Activated CD4-positive, alpha-beta T cell treated with anti-CD3 and anti-CD28 coated beads for 36 hours (primary cell): ENCODE measurements at places on chromosomes 16 and 17. TPM values are rescaled to one million over a fixed set of nuclear protein-coding genes. Genes with fewer than 3 reads are reported as not detected.

The C16orf74 gene
- 0.23 TPM for total RNA-seq

- peak overlapping the region; percentile 93 for H3K27ac ChIP-seq
- peaks cover 44% of the 10 kb centered on the region for H3K4me1 ChIP-seq
- H3K36me3 ChIP-seq: peaks cover 38% of the 10 kb centered on the region
- DNase-seq: peak; percentile 67
- no peaks in the 10 kb centered on the region for H3K27me3 ChIP-seq
Measured at GRCh38 chr17:78839762-78840529, 668 bp downstream of the USP36 start.

DNA sequence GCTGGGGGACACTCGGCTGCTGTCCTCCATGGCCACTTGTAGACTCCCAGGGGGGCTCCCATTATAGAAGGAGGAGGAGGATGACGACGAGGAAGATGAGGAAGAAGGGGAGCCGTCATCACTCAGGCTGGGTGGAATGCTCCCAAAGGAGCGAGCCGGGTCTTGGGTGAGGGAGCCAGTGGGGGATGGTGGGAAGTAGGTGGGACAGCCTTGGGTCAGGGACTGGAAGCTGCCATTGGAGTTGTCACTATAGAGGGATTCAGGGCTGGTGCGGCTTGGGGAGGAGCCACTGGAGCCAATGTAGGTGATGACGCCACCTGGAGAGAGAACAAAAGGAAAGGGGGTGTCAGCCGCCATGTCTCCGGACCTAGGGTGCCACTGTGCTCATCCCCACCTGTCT, 3.3 kb downstream of the NR1D1 start:
- no peak for DNase-seq
- H3K27ac ChIP-seq: peak overlapping the region; percentile 90
- H3K36me3 ChIP-seq: peaks cover 45% of the 10 kb centered on the region
- peak overlapping the region; percentile 88 for H3K4me3 ChIP-seq

- no peak overlapping the region for H3K4me3 ChIP-seq
- H3K36me3 ChIP-seq: peaks cover 43% of the 10 kb centered on the region
- peaks cover 6% of the 10 kb centered on the region for H3K4me1 ChIP-seq
- no peaks in the 10 kb centered on the region for H3K27me3 ChIP-seq
Measured at GRCh38 chr17:2500446-2500845, 11.2 kb downstream of the METTL16 start.

GRCh38 chr17:31408586-31408985, 17.1 kb downstream of the RAB11FIP4 start:
- no peak overlapping the region for H3K27ac ChIP-seq
- DNase-seq: no peak
- no peaks in the 10 kb centered on the region for H3K27me3 ChIP-seq
- no peaks in the 10 kb centered on the region for H3K4me1 ChIP-seq
- H3K4me3 ChIP-seq: no peak overlapping the region
- H3K36me3 ChIP-seq: no peaks in the 10 kb centered on the region

- H3K4me3 ChIP-seq: no peak overlapping the region
- no peak for DNase-seq
- peaks cover 37% of the 10 kb centered on the region for H3K27me3 ChIP-seq
- no peaks in the 10 kb centered on the region for H3K4me1 ChIP-seq
- no peaks in the 10 kb centered on the region for H3K36me3 ChIP-seq
Measured at GRCh38 chr16:86824751-86825296, 246.5 kb downstream of the FOXL1 start.

GRCh38 chr16:24930440-24930839, 84.7 kb downstream of the SLC5A11 start:
- no peak for DNase-seq
- H3K27ac ChIP-seq: no peak overlapping the region
- H3K36me3 ChIP-seq: peaks cover 35% of the 10 kb centered on the region
- H3K27me3 ChIP-seq: no peaks in the 10 kb centered on the region

DNA sequence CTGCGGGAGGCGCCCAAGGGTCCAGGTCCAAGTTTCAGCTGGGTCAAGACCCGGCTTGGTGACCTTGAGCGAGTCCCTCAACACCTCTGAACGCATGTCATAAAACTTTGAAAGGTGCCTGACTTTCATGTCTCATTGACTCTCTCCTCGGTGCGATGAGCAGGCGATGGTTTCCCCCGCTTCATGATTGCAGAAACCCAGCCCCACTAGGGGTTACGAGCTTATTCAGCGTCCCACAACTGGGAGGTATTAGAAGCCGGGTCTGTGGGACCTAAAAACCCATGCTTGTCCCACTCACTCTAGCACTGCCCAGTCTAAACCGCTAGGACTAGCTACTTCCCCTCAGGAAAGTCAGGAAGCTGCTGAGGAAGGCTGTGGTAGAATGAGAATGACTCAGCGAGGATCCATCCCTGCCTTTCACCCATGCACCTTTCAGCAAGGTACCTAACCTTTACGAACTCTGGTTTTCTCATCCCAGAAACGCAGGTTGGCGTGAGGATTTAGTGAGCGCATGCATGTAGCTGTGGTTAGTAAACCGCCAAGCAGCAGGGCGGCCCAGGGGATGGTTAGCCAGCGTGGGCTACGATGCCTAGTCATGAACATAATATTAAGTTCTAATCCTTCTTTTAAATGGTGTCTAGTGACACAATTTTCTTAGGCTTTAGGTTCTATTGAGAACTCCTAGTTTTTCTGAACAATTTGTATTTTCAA, 26.2 kb upstream of the RFFL start:
- H3K4me3 ChIP-seq: peak overlapping the region; percentile 77
- H3K36me3 ChIP-seq: peaks cover 2% of the 10 kb centered on the region
- peak; percentile 66 for DNase-seq
- peak overlapping the region; percentile 97 for H3K27ac ChIP-seq

DNA sequence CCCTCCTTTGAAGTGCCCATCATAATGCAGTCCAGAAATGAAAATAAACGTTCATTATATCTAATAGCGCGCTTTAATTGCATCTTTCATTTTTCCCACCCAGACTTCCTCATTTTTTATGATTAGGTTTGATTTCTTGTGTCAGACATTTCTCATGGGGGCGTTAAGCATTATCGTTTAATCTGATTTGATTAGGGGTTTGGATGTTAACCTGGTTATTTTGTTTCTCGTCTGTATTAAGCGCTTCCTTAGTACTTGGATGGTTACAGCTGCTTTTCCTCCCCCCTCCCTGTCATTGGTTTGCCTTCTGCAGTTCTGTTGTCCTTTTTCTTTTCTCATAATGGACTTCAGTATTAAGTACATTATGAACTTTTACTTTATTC, 540 bp downstream of the MFSD11 start:
- H3K36me3 ChIP-seq: peaks cover 42% of the 10 kb centered on the region
- H3K4me3 ChIP-seq: peak overlapping the region; percentile 85
- peaks cover 35% of the 10 kb centered on the region for H3K4me1 ChIP-seq
- peak overlapping the region; percentile 98 for H3K27ac ChIP-seq
- no peaks in the 10 kb centered on the region for H3K27me3 ChIP-seq

The CD300H gene
- not detected for total RNA-seq

DNA sequence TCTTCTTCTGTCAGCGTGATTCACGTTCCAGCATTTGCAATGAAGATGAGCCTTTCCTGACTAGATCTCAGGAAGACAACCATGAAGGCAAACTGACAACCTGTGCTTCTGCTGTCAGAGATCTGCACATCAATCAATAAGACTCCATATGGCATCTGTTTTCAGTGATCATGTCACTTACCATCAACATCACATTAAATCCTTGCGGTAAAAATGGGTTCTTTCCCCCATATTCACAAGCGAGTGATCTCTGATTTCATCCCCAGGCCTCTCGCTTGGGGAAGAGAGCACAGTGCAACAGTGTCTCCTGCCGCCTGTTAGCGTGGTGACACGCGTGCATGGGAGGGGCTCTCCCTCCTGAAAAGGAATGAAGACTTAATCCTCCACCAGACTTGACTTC, 11.1 kb downstream of the NACA2 start:
- H3K27me3 ChIP-seq: peaks cover 22% of the 10 kb centered on the region
- H3K36me3 ChIP-seq: no peaks in the 10 kb centered on the region
- DNase-seq: no peak
- H3K27ac ChIP-seq: no peak overlapping the region

DNA sequence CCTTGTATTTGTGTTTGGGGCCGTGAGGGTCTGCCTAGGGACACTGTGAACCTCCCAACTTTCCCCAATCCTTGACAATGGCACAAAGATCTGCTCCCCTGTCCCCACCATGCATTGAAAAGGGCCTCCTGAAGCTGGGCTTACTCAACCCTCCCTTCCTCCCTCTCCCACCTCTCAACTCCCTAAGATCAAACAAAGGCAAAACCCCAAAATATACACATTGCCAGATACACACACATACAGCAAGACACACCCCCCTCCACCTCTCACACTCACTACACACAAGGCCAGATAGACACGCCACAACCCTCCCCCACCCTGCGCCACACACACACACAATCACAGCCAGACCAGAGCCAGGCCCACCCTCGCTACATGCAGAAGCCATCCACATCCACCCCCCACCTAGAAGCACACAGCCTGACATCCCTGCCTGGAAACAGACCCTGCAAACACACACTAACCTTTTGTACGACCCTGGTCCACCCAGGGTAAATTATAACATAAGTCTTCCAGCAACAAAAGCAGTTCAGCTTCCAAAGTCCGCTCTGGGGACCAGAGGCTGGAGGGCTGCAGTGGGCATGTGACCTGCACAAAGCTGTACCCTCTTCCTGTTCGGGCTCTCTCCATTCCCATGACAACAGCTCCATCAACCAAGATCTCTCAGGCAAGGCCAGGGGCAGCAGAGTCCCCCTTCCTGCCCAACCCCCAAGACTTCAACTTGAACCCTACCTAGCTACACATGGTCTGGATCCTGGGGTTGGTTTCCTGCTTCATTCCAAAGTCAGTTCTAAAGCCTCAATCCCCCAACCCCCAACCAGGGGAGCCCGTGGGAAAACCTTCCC, 1.9 kb downstream of the PCGF2 start:
- no peaks in the 10 kb centered on the region for H3K36me3 ChIP-seq
- H3K27me3 ChIP-seq: peaks cover 34% of the 10 kb centered on the region
- peaks cover 25% of the 10 kb centered on the region for H3K4me1 ChIP-seq
- H3K4me3 ChIP-seq: peak overlapping the region; percentile 28

- no peaks in the 10 kb centered on the region for H3K27me3 ChIP-seq
- H3K4me3 ChIP-seq: no peak overlapping the region
- H3K27ac ChIP-seq: no peak overlapping the region
- H3K36me3 ChIP-seq: no peaks in the 10 kb centered on the region
- no peaks in the 10 kb centered on the region for H3K4me1 ChIP-seq
Measured at GRCh38 chr17:52762147-52762793, 603.8 kb upstream of the CA10 start.

DNA sequence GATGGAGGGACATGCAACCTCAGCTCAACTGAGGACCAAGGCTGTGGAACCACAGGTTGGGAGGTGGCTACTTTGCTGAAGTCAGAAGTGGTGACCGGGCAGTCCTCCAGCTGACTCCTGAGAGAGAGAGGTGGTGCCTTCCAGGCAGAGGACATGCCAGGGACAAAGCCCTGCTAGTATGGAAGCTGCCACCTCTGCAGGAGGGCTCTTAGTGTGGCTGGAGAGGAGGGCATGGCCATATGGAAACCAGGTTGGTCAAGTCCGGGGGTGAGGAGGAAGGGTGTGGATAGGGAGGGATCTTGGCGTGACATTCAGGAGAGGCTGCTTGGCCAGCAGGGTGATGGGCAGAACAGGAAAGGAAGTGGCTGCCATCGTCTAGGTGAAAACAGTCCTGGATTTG, 5.7 kb downstream of the C16orf86 start:
- no peaks in the 10 kb centered on the region for H3K36me3 ChIP-seq
- H3K4me3 ChIP-seq: no peak overlapping the region
- H3K4me1 ChIP-seq: peaks cover 9% of the 10 kb centered on the region
- no peaks in the 10 kb centered on the region for H3K27me3 ChIP-seq
- H3K27ac ChIP-seq: no peak overlapping the region

DNA sequence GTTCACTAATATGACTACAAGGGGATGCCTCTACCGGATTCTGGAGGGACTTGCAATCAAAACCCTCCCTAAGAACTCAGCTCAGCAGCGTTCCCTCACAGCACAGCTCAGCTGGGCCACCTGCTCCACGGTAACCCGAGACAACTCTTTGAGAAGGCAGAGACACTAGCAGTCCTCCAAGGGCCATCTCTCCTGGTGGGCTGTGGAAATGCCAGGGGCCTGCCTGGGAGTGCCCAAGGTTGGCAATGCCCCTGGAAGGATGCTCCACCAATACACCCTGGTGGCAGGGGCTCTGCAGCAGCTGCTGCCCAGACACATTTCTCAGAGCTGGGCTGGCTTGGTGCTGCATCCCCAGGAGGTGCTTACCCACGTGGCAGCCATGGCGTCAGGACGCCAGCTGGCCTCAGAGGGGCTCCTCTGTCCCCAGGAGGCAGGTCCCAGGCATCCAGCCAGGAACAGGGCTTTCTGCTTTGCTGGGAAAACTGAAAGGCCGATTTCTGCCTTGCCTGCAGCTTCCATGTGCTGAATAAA, 16.5 kb downstream of the CDIP1 start:
- H3K4me1 ChIP-seq: peaks cover 13% of the 10 kb centered on the region
- H3K27ac ChIP-seq: no peak overlapping the region
- peaks cover 3% of the 10 kb centered on the region for H3K36me3 ChIP-seq

- no peak for DNase-seq
- no peak overlapping the region for H3K27ac ChIP-seq
- H3K4me3 ChIP-seq: no peak overlapping the region
Measured at GRCh38 chr17:57431415-57431814, 175.1 kb downstream of the MSI2 start.

DNA sequence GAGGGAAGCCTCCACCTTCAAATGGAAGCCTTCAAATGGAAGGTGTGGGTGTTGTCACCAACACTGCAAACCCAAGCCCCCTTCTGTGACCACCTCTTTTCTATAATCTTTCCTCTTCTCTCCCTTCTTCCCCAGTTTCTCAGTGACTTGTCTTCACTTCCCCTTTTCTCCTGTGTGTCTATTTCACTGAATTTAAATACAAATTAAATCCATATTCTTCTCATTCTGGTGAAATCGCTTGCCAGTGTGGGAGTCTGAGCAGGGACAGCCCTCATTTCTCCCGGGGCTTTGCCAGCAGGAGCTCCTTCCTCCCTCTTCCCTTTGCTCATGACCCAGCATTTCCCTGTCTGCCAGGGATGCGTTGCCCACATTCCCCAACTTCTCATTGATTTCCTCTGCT, 6.4 kb upstream of the ITGAX start:
- no peak overlapping the region for H3K27ac ChIP-seq
- H3K4me3 ChIP-seq: no peak overlapping the region
- H3K36me3 ChIP-seq: no peaks in the 10 kb centered on the region
- H3K27me3 ChIP-seq: peaks cover 11% of the 10 kb centered on the region
- DNase-seq: no peak
- H3K4me1 ChIP-seq: peaks cover 20% of the 10 kb centered on the region

DNA sequence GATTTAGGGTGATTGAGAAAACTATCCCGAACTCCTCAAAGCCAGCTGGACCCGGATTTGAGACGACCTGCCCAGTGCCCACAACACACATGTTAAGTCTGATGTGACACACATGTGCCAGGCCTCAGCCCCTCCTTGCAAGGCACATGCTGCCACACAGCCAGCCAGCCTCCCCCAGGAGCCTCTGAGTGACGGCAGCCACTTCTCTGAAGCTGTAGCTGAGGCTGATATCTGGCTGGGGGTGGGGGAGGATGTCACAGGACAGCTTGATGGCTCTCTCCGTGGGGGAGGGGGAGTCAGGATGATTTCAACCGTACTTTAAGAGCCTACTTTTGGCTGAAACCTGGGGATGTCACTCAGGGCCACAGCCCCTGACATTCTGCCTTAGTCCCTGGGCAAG, 40.9 kb downstream of the SRCIN1 start:
- peaks cover 15% of the 10 kb centered on the region for H3K4me1 ChIP-seq
- peaks cover 78% of the 10 kb centered on the region for H3K27me3 ChIP-seq
- H3K27ac ChIP-seq: no peak overlapping the region
